ENCODE measurements at places on chromosomes 6 and 20.

- no peak for DNase-seq
These were observed 103.3 kb downstream of the ANKS1A start for GRCh38 chr6:34992376-34992775.

GRCh38 chr20:5890773-5891441, 59.4 kb downstream of the TRMT6 start:
- no peak for DNase-seq

DNA sequence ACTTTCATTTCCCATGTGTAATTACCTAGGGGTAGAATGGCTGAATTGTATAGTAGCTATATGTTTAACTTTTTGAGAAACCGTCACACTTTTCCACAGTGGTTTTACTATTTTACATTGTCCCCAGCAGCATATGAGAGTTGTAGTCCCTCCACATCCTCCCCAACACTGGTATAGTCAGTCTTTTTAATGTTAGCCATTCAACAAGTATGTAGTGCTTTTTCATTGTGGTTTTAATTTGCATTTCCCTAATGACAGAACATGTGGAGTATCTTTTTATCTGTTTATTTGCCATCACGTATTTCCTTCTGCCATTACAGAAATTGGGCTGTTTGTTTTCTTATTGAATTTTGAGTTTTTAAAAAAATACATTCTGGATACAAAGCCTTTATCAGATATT, 148.4 kb downstream of the CARMIL1 start:
- no peak for DNase-seq

DNA sequence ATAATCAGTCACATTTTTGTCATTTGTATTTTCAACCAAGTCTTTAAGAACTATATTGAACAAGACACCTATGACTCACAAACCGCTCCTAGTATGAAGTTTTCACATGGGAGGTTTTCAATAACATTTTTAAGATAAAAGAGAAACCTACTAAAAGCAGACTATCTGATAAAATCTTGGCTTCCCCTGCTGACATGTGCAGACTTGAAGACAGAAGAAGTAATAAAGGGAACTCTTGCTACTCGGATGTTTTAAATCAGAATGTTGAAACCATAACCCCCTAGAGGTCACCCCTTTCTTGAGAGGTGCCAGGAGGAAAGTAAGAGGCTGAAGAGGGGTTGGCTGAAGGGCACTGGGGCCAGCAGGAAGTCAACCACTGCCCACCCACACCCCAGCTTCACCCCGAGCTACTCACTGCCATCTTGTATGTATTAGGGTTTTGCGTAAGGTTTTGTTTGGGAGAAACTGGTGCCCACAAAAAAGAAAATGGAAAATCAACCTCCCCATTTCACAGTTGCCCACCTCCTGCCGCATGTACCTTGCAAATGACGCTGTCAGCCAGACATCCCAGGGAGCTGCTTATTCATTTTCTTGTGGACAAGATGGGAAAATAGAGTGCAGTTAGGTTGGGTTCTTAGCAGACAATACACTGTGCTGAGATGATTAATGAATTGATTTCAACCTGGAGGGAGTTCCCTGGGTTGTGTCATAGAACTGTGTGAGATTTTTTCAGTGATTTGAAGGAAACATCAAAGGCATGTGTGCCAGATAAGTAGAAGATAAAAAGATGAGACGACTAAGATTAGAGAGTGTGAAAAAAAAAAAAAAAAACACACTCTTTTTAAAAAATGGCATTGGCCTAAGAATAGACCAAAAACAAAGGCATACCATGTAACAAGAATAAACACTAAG, 83.2 kb upstream of the TAB2 start:
- DNase-seq: no peak

GRCh38 chr20:56697476-56697875, 68.4 kb downstream of the TFAP2C start:
- no peak for DNase-seq
